Mucosa of descending colon (tissue), 3 donors: ENCODE measurements at places on chromosomes 13 and 19. TPM values are rescaled to one million over a fixed set of nuclear protein-coding genes. Genes with fewer than 3 reads are reported as not detected.

Gene UHRF1
- 4.2 TPM for total RNA-seq

Gene CASP14
- not detected for total RNA-seq

Gene FGF21
- total RNA-seq = not detected

Gene LAIR1
- 26.7 TPM for total RNA-seq

Gene PLPP2
- 41.9 TPM for total RNA-seq

Gene CYP2S1
- 45.4 TPM for total RNA-seq

Gene RGL3
- total RNA-seq = 15.1 TPM

Gene ADGRE3
- total RNA-seq = not detected

Gene NRTN
- 0.64 TPM for total RNA-seq

Gene LIPE
- 11.7 TPM for total RNA-seq

Gene AMER2
- total RNA-seq = 0.70 TPM

Gene SHISA7
- 0.35 TPM for total RNA-seq

Gene LILRA1
- total RNA-seq = 2.4 TPM

Gene HCN2
- 0.89 TPM for total RNA-seq

Gene FDX2
- total RNA-seq = 7.9 TPM

Gene CEACAM19
- 8.0 TPM for total RNA-seq

Gene LRRC63
- not detected for total RNA-seq

Gene WDR87
- not detected for total RNA-seq

Gene PCP2
- not detected for total RNA-seq

Gene NCAN
- total RNA-seq = not detected

Gene NHLRC3
- 20.9 TPM for total RNA-seq

Gene ANKRD24
- total RNA-seq = 2.7 TPM

Gene KCNJ14
- total RNA-seq = 0.46 TPM

Gene GRK1
- 0.19 TPM for total RNA-seq

Gene OXGR1
- total RNA-seq = 2.0 TPM

Gene URI1
- total RNA-seq = 43.4 TPM

Gene FARP1
- total RNA-seq = 53.6 TPM

Gene SPACA4
- not detected for total RNA-seq

Gene ZNF571
- total RNA-seq = 1.7 TPM

Gene C5AR1
- 13.5 TPM for total RNA-seq

Gene MBD3L3
- not detected for total RNA-seq

Gene SPRED3
- total RNA-seq = 0.80 TPM

Gene ZNF653
- 10.9 TPM for total RNA-seq

Gene SPTBN4
- total RNA-seq = 0.29 TPM

Gene PRR22
- 3.1 TPM for total RNA-seq

Gene LGALS4
- total RNA-seq = 6,199 TPM

Gene NLRP4
- total RNA-seq = not detected

Gene PCDH17
- 1.1 TPM for total RNA-seq

Gene CDX2
- total RNA-seq = 240 TPM

Gene ZNF582
- 6.6 TPM for total RNA-seq

Gene PLIN4
- 2.8 TPM for total RNA-seq

Gene WDR88
- not detected for total RNA-seq

Gene ZNF540
- 1.5 TPM for total RNA-seq

Gene SIGLEC9
- total RNA-seq = 3.8 TPM
